ENCODE measurements at places on chromosomes 2 and 18. TPM values are rescaled to one million over a fixed set of nuclear protein-coding genes. Genes with fewer than 3 reads are reported as not detected.

RAPH1 gene
- total RNA-seq = 4.6 TPM

GRCh38 chr2:213279971-213280370, 4.3 kb upstream of the SPAG16 start:
- no peaks in the 10 kb centered on the region for H3K36me3 ChIP-seq
- H3K27me3 ChIP-seq = peaks cover 6% of the 10 kb centered on the region

GDF7 gene
- total RNA-seq = 0.10 TPM

DNA sequence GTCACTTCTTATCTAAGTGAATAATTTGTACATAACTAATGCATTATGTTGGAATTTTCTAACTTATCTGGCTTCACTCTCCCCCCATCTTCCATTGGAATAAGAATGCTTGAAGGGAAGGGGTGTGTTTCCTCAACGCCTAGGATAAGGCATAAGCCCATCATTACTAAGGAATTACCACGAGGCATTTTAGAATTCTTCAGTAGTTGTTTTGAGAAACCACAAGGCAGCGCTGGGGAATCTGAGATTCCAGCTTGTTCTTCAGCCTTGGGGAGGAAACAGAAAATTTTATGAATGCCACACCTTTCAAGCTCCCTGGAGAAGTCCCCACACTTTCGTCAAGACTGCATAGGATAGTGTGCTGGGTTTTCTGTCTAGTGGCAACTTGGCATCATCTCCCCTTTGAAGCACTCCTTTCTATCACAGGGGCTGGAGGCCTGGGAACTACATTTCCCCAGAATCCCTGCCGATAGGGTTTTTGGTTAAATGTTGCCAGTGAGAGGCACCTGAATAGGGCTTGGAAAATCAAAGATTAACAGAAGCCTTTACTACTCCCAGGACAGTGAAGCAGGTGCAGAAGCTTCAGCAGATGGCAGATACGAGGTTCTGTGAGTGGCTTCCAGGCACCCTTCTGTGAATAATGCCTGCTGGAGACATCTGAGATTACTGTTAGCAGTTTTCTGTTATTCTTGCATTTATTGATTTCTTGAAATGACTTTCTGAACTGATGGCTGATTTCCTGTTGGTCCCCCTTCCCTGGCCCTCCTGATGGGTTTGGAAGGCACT, 192.7 kb upstream of the REV1 start:
- peaks cover 2% of the 10 kb centered on the region for H3K27me3 ChIP-seq
- no peak overlapping the region for H3K4me3 ChIP-seq
- H3K36me3 ChIP-seq = no peaks in the 10 kb centered on the region
- no peak for DNase-seq
